Right cardiac atrium (tissue), 5 donors: ENCODE measurements at places on chromosomes 4 and X. TPM values are rescaled to one million over a fixed set of nuclear protein-coding genes. Genes with fewer than 3 reads are reported as not detected.

Gene XAGE1A
- not detected for total RNA-seq

Gene AVPR2
- total RNA-seq: 1.6 TPM

Gene UGT2B15
- total RNA-seq: not detected

Gene FAM47E
- 3.3 TPM for total RNA-seq

Gene HUWE1
- total RNA-seq: 146 TPM

Gene MAGEA2
- not detected for total RNA-seq

Gene LRCH2
- total RNA-seq: 7.9 TPM

Gene NEUROG2
- total RNA-seq: not detected

Gene STAP1
- total RNA-seq: not detected

Gene NUDT9
- total RNA-seq: 36.5 TPM

Gene KLHL4
- total RNA-seq: 2.1 TPM

Gene PALLD
- 625 TPM for total RNA-seq

Gene ASMT
- not detected for total RNA-seq

Gene NFKB1
- 20.7 TPM for total RNA-seq

Gene ZCCHC18
- 1.6 TPM for total RNA-seq

Gene UGT2B10
- not detected for total RNA-seq
